ENCODE measurements at places on chromosomes 11 and 22. TPM values are rescaled to one million over a fixed set of nuclear protein-coding genes. Genes with fewer than 3 reads are reported as not detected.

- DNase-seq = peak; percentile 72
Measured at GRCh38 chr22:18110194-18110953, at the start of gene TUBA8. TUBA8 (plus strand) TSS chr22:18110809; CDS start chr22:18110866, 57 bp downstream.

DNA sequence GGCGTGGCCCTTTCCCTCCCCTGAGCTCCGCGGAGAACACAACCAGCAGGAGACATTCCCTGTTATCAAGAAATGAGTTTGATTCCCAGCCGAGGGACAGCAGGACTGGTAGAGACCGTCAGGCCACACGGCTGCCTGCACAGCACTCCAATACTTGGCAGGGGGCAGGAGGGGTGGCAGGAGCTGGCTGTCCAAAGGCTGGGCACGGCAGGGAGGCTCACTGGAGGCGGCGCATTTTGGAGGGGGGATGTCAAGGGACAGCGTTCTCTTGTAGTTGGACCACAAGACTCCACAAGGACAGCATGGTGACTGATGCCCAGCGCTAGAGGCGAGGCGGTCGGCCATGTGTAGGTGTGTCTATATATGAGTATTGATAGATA lies 66.7 kb upstream of the A4GALT start:
- DNase-seq = no peak

DNA sequence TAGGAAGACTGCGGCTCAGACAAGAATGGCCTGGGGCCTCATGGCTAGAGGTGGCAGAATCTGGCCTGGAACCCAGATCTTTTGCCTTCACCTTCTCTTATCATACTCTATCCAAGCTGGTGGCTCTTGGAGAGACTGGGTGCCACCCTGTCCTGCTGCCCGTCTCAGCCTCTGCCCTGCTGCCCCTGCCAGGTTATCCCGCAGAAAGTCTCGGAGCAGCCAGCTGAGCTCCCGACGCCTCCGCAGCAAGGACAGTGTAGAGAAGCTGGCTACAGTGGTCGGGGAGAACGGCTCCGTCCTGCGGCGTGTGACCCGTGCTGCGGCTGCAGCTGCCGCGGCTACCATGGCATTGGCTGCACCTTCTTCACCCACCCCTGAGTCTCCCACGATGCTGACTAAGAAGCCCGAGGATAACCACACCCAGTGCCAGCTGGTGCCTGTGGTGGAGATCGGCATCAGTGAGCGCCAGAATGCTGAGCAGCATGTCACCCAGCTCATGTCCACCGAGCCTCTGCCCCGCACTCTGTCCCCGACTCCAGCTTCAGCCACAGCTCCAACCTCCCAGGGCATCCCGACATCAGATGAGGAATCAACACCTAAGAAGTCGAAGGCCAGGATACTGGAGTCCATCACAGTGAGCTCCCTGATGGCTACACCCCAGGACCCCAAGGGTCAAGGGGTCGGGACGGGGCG lies 5.9 kb downstream of the INCENP start:
- no peak for DNase-seq

DNA sequence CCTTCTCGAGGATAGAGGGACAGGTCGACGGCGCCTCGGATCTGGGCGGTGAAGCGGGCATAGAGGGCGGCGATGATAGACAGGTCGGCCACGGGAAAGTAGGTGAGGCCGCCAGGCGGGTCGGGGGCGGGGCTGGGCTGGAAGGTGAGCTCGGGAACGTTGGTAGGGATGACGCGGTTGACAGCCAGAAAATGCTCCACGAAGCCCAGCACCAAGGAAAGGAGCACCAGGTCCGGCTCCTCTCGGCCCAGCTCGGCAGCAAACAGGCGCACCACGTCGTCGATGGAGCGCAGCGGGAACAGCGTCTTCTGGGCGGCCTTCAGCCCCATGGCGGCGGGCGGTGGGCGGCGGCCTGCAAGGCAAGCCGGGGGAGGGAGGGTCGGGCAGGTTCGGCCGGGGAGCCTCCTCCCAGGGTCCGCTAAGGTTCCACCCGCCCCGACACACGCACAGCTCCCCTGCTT lies 540 bp downstream of the MEN1 start:
- DNase-seq = no peak

GRCh38 chr11:76632492-76632891 lies 38.1 kb downstream of the LRRC32 start:
- DNase-seq = no peak

The C22orf31 gene
- total RNA-seq = not detected

The SCT gene
- not detected for total RNA-seq
